ENCODE measurements at places on chromosomes 7 and 10.
A peak's percentile ranks its signal among the peaks of the same experiment; 100 is the strongest.

- no peak for DNase-seq
Measured at GRCh38 chr10:27844223-27844622, 98.6 kb upstream of the MKX start.

DNA sequence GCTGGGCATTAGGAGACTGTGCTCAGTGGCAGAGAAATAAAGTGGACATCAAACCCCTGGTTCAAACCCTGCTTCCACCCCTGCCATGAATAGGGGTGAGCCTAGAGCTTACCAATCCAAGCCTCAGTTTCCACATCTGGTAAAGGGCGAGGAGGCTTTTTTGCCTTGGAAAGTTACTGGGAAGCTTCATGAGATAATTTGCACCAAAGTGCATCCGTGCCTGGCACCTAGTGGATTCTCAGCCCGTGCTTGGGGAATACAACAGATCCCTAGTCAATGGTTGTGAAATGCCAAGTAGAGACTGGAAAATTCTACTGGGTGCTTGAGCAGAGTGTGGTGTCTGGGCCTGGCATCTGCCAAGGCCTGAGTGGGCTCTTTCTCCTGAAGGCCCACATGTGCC is 158.7 kb upstream of the ZMIZ1 start:
- no peak for DNase-seq

DNA sequence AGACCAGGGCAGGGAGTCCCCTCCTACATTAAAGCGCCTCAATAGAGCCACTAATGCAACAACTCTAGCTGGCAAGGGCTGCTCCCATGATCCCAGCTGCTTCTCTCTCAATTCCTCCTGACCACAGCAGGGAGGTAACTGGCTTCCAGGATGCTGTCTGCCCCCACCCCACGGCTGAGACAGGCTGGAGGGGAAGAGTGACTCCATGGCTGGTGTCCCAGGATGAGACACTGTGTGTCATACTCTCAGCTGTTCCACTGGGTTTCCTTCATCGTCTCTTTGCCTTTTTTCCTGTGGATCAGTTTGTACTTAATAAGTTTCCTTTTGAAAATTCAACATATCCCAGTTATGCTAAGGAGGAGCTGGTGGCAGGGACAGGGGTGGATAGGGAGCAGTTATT is 27.7 kb upstream of the MYH16 start:
- peak; percentile 79 for DNase-seq

DNA sequence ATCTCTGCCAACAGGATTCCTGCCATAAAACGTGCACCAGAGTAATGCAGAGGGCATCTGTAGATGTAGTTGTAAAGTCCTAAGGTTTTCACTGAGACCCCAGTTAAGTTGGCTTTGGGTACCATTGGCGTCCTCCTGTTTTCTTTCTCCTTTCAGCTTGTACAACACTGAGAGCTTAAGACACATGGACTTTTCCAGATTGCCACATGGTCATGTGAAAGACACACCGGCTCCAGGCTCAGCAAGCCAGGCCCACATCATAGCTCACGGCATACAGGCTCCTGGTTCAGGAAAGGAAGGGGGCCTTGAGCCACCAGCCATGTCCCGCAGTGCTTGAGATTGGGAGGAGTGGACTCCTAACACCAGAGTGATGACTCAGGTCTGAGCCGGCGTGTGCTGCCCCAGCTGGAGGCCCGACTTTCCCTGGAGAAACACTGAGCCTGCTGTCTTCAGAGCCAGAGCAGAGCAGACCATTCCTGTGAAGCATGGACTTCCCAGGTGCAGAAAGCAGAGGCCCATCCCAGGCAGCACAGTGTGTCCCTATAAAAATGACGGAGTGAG is 252.7 kb downstream of the PRPF18 start:
- DNase-seq, result peak; percentile 86

GRCh38 chr10:72087969-72088888 is at the start of gene SPOCK2:
Gene SPOCK2, minus strand, starts transcription at chr10:72088551. Its CDS starts 223 bp downstream, at chr10:72088328.
- DNase-seq, result peak; percentile 33

DNA sequence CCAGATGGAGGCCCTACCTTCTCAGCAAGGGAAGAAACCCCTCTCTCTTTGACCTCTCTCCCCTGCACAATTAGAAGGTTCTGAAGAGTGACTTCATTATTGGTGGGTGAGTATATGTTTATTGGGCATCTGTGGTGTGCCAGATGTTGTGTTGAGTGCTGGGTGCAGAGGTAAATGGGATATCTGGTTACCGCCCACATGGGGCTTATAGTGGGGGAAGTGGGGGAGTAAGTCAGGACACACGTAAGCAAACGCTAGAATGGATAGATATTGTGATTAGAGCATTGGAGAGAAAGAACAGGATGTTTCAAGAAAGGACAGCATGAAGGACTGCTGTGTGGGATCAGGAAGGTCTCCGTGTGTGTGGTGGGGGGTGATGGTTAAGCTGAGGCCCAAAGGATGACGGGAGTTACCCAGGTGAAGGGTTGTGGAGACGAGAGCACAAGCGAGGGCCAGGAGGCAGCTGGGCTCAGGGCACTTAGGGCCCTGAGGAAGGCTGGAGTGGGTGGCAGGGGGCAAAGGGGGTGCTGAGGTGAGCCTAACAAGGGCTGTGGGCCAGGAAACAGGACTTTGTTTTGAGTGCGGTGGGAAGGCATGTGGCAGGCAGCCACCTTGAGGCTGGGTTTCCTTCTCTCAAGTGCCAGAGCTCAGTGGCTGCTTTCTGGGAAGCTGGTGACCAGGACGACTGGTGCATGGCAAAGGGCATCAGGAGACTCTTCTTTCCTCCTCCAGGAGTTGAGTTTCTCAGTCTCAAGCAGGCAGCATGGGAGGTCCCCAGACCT is 299.9 kb downstream of the RPS24 start:
- DNase-seq, result no peak

- DNase-seq, result no peak
Measured at GRCh38 chr7:38704041-38704547, 72.9 kb upstream of the AMPH start.

GRCh38 chr7:6650086-6650485 is 13.0 kb downstream of the ZNF316 start:
- no peak for DNase-seq

DNA sequence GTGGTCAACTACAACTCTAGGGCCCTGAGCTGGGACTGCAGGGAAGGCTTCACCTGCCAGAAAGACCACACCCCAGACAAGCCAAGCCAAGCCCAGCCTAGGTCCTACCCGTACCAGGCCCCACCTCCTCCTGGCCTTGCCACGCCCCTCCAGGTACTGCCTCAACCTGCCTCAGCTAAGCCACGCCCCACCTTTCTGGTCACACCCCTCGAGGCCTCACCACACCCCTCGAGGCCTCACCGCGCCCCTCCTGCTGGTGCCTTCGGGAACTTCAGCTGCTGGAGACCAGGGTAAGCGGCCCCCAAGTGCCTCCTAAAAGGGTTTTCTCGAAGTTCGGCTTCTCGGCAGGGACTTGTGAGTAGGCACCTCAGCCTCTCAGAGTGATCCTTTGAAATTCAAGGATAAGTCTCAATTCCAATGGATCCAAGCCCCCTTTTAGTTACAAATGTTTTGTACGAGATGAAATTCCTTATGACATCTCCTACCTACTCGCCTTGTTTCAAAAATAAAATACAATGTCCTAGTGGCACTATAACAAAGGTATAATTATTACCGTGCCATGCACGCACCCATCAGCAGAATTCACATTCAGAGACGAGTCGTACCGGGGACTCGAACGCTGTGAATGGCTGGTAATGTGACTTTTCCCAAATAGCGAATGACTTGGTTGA is 171.2 kb downstream of the ARHGAP21 start:
- DNase-seq, result peak; percentile 52

- DNase-seq, result no peak
Measured at GRCh38 chr10:6167456-6167855, 35.3 kb upstream of the PFKFB3 start.

- no peak for DNase-seq
Measured at GRCh38 chr7:37683246-37684120, at the start of gene GPR141. Gene GPR141, plus strand, starts transcription at chr7:37683766. Its CDS starts 56,628 bp downstream, at chr7:37740394.

DNA sequence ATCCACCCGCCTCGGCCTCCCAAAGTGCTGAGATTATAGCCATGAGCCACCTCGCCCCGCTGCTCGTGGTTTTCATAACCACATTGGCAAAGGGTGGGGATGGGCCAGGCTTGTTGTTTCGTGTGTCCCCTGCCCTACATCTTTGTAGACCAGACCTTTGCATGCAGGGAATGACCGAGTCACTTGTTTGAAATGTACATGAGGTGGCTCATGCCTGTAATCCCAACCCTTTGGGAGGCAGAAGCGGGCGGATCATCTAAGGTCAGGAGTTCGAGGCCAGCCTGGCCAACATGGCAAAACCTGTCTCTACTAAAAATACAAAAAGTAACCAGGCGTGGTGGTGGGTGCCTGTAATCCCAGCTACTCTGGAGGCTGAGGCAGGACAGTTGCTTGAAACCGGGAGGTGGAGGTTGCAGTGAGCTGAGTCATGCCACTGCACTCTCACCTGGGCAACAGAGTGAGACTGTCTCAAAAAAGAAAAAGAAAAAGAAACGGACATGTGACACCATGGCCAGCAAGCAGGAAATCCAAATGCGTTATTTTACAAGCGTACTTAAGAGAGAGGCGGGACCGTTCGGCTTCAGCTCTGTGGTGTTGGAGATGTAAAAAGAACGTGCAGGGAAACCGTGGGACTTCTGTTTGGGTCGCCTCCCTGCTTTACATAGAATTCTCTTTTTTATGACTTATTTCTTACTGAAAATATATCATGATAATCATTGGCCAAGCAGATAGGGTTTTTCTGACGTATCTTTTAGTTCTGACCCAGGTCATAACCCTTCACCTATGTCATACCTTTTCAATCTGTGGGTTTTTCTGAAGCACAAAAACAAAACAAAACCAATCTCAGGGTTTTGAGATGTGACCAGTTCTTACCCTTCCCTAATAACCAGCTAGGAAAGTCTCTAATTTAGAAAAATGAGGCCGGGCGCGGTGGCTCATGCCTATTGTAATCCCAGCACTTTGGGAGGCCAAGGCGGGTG is 45.1 kb downstream of the WIPI2 start:
- DNase-seq, result peak; percentile 32

DNA sequence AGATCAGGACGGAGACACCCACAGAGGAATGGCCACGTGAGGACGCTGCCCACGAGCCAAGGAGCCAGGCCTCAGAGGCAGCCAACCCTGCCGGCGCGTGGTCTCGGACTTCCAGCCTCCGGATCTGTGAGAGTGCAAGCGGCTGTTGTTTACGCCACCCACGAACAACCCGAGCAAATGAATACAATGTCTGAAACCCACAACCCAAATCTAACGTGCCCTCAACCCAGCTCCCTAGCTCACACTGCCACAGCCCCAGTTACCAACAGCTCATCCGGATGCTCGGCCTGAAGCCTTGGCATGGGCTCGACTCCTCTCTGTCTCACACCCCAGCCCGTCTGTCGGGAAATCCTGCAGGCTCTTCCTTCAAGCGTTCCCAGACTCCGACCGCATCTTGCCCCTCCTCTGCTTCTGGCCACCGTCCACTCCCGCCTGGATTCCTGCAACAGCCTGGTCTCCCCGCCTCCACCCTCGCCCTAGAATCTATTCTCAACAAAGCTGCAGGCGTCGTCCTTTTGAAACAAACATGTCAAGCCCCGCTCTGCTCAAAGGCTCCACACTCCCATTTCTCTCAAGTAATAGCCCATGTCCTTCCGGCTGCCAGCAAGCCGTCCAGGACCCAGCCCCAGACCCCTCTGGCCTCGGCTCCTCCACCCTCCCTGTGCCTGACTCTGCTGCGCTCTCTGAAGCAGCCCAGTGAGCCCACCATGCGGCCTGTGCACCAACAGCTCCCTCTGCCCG is 35.3 kb downstream of the STK32C start:
- DNase-seq, result peak; percentile 76

GRCh38 chr10:44853148-44853734 is 57.9 kb upstream of the TMEM72 start:
- peak; percentile 51 for DNase-seq

DNA sequence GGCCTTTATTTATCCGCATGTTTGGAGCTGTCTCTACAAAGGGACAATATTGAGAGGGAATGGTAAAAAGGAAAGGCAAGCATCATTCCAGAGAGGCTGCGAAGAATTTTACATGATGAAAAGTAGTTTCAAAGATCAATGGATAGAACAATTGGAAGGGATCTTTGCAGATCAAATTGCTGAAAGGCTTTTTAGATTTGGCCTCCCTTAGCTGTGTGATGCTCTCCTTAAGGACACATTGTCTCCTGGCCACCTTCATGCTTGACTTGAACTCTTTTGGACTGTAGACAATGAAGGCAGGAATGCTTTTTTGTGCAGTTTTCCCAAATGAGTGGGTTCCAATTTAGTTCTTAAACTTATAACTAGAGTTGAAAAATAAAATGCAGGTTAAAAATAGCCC is 344.7 kb downstream of the ARL4A start:
- DNase-seq, result no peak

DNA sequence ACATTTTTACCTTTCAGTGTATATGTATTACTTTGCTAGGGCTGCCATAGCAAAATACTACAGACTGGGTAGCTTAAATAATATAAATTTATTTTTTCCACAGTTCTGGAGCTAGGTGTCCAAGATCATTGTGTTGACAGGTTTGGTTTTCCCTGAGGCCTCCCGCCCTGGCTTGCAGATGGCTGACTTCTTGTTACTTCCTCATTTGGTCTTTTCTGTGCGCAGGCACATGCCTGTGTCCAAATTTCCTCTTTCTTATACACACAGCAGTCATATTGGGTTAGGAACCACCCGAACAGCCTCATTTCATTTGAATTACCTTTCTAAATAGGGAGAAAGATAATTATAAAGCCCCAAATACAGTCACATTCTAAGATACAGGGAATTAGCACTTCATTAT is 521.6 kb upstream of the SORCS1 start:
- no peak for DNase-seq

DNA sequence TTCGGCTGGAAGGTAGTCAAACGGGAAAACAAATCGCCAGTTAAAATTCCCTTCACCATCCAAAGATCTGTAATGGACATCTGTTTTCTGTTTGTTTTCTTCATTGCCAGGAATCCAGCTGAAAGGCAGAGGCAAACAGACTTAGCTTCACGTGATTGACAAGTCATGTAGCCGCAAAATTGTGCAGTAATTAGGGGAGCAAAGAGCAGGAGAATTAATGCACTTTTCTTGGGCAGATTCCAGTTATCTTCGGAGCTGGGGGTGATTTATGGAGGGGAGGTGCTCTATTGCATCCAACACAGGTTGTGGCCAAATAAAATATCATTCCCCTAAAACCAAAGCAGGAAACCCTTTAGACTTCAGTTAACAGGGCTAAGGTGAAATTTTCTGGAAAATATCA is 162.2 kb downstream of the MYOF start:
- DNase-seq, result no peak

- no peak for DNase-seq
Measured at GRCh38 chr7:33883671-33883965, 21.7 kb upstream of the BMPER start.

- DNase-seq, result no peak
Measured at GRCh38 chr7:5448378-5449037, 24.9 kb upstream of the TNRC18 start.

- DNase-seq, result no peak
Measured at GRCh38 chr7:82527851-82528250, 84.3 kb upstream of the CACNA2D1 start.
